ENCODE measurements at places on chromosomes 6 and 20.

- no peak for DNase-seq
These were observed 26.5 kb downstream of the EIF2S2 start for GRCh38 chr20:34085544-34086040.

DNA sequence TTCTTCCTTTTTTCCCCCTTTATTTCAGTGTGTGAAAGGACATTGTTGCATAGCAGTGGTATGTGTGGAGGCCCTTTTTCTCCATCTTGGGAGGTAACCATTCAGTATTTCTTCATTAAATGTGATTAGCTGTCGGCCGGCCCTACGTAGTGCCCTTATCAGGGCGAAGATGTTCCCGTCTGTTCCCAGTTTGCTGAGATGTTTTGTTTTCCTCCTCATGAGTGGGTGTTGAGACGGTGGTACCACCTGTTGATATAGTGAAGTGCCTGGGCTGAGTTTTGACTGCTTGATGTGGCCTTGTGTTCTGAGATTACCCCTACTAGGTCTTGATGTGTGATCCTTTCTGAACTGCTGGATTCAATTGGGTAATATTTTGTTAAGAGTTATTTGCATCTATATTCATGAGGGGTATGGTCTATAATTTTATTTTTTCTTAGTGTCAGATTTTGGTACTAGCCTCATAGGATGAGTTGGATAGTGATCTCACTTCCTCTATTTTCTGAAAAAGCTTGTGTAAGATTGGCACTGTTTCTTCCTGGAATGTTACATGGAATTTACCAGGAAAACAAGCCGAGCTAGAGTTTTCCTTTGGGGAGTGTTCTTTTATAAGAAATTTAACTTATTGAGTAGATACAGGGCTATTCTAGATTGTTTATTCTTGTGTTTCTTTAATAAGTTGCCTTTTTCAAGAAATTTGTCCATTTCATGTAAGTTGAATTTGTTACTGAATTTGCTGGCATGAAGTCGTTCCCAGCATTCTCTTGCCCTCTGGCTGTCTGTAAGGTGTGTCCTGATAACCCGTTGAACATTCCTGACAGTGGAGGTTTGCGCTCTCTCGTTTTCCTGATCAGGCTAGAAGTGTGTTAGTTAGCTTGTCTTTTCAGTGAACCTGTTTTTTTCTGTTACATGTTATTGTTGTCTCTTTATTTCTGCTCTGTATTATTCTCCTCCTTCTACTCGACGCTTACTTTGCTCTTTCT, 4.3 kb downstream of the MTG2 start:
- no peak for DNase-seq

- no peak for DNase-seq
These were observed 64.7 kb downstream of the ARHGAP18 start for GRCh38 chr6:129645106-129645829.

GRCh38 chr6:7568021-7568420, 22.0 kb upstream of the SNRNP48 start:
- no peak for DNase-seq

- no peak for DNase-seq
These were observed 16.4 kb downstream of the RREB1 start for GRCh38 chr6:7124114-7124513.

- DNase-seq: no peak
These were observed 50.4 kb upstream of the NKX2-2 start for GRCh38 chr20:21564127-21564773.

DNA sequence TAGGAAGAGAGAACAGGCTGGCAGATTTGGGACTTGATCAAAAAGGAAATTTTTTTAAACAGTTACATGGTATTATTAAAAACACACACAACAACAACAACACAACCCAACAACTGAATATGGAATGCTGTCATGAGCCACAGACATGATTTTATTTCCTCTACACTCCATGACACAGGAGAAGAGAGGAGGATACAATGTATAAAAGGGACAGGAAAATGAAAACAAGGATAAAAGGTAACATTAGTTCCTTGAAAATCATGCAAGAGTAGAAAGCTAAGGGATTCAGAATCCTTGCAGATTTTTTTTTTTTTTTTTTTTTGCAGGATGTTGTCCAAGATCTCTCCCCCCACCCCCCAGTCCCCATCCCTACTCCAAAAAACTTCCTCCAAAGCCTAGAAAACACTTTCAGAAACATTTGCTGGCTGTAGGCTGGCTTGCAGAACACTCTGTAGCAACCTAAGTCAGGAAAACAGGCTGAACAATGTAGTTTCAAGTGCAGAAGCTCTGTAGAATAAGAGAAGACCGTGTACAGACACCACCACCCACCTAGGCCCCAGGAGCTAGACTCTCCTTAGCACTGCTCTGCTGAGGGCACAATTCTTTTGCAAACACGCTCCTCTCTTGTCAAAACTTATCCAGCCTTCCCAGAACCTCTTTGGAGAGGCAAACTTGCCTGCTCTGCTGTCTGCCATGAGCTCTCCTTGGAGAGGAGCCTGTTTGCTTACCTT, 845 bp downstream of the ZMYND8 start:
- no peak for DNase-seq

DNA sequence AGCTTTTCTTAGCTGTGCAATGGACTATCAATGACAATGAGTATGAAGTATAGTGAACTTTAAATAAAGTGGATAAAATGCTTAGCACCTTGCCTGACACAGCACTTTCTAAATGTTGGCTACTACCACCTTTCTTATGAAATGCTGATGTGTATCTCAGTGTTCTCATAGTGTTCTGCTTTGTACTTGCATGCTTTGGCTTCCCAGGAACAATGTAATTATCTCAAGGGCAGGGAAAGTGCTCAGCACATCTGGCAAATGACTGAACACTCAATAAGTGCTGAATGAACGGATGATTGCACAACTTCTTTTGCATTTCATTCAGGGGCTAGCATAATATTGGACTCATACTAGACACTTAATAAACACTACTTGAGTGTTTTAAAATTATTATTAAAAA, 28.2 kb upstream of the NOX3 start:
- DNase-seq: no peak

- no peak for DNase-seq
These were observed 4.9 kb upstream of the ASCC3 start for GRCh38 chr6:100886076-100886475.

- DNase-seq: peak; percentile 65
These were observed 101.5 kb upstream of the BACH2 start for GRCh38 chr6:90397929-90398674.

- no peak for DNase-seq
These were observed 44.6 kb downstream of the SESN1 start for GRCh38 chr6:109050012-109050411.

- no peak for DNase-seq
These were observed 109.0 kb upstream of the THBS2 start for GRCh38 chr6:169362501-169363121.

DNA sequence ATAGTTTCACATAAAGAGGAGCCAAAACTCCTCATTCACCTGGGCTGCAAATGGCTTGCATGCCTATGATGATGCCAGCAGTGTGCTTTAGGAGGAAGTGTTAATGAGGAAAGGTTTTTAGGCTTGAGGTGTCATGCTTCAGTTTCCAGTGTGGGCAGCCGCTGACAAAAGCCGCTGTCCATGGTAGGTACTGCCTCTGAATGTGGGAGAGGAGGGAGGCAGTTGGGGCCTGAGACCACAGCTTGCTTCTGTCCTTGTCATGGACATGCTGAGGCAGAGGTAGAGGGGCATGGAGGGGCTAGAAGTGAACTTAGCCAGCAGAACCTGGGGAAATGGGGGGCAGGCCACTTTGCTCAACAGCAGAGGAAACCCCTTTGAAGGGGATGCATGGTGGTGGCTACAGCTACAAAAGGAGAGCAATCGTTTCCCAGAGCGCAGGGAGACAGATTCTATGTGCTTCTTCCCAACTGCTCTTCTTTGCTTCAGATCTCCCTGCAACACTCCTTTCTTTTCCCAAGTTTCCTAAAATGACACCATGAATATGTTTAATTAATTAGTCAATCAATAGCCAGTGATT, 372.1 kb upstream of the CNR1 start:
- DNase-seq: no peak

- no peak for DNase-seq
These were observed 90.1 kb downstream of the NCR2 start for GRCh38 chr6:41425511-41425910.

DNA sequence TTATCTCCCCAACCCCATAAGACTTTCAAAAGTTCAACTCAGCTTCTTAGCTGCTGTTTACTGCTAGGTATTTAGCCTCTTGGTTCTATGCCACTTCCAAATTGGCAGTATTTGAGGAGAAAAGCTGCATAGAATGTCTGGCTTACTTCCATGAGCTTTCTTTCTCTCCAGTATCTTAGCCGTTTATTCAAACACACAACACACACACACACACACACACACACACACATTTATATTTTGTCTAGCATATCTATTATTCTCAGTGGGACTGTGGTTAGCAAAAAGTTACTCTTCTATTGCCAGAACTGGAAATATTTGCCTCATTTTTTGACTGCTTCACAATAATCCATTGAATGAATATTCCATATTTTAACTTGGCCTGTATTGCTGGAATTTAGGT, 634.2 kb upstream of the IMPG1 start:
- no peak for DNase-seq

GRCh38 chr6:39102071-39102820, 12.7 kb downstream of the SAYSD1 start:
- DNase-seq: no peak

GRCh38 chr6:13479206-13479800, 8.1 kb downstream of the GFOD1 start:
- DNase-seq: no peak

DNA sequence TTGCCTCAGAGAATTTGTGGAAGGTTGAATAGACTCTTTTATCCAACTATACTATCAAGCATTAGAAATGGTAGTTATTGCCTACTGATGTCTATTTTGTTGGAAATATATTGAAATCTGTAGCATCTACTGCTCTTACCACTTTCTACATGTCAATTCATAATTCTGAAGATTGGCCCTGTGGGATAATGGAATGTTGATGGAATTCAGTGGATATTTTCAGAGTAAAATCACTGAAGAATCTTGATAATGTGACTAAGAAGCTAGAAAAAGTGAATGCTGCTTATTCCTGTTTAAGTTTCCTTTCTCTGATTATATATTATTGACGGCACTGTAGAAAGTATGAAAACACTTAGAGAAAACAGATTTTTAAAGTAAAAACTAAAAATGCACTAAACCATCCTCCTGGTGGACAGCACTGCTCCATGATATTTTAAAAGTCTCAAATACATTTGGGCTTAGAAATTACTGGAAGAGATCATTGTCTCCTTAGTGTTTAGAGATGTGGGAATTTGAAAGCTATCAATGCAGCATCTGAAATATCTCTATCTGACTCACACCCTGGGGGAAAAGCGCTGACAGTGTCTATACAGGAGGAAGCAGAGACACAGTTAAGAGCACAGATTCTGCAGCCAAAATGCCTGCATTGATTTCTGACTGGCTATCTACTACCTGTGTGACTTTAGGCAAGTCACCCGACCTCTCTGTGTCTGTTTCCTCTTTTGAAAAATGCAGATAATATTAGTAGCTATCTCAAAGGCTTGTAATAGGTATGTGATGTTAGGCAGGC, 37.9 kb upstream of the RCAN2 start:
- no peak for DNase-seq

- DNase-seq: no peak
These were observed 98.3 kb upstream of the SASH1 start for GRCh38 chr6:148244217-148244935.

All from T-helper 9 cell (primary cell).